ENCODE measurements at places on chromosomes 3 and 15. TPM values are rescaled to one million over a fixed set of nuclear protein-coding genes. Genes with fewer than 3 reads are reported as not detected.

GOLIM4 gene
- total RNA-seq = 5.8 TPM

MITF gene
- 0.46 TPM for total RNA-seq

SUCNR1 gene
- not detected for total RNA-seq

KNL1 gene
- total RNA-seq = 32.5 TPM

CGNL1 gene
- total RNA-seq = not detected

PLSCR4 gene
- total RNA-seq = not detected

FBXL22 gene
- total RNA-seq = 1.3 TPM

RTP1 gene
- total RNA-seq = not detected

- DNase-seq = no peak
Observed at GRCh38 chr3:172559020-172559419, 35.8 kb upstream of the TNFSF10 start.

DNA sequence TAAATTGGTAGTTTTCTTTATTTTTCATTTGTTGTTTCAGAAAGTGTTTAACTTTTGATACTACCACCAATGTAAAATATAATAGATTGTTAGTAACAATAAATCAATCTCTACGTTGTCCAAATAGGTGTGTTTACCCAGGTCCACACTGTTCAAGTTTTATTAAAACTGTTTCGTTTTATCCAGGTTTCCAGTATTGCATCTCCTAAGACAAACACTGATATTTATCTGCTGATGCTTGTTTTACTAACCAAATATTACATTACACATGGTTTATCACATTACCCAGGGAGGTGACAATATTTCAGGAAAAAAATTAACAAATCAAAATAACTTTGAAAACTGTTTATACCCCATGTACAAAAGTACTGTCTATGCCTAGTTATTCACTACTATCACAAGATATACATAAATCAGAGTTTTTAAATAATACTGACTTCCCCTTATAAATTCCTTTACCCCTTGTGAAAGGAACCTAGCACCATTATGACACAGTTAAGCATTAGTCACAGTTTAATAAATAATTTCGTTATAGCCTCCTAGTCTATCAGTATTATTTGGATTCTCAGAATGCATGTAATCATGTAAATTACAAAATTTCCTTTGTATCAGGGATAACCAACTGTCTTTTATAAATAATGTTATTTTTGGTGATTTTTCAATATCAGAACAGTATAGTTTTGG is 205.3 kb downstream of the ZBTB20 start:
- DNase-seq = no peak

DNA sequence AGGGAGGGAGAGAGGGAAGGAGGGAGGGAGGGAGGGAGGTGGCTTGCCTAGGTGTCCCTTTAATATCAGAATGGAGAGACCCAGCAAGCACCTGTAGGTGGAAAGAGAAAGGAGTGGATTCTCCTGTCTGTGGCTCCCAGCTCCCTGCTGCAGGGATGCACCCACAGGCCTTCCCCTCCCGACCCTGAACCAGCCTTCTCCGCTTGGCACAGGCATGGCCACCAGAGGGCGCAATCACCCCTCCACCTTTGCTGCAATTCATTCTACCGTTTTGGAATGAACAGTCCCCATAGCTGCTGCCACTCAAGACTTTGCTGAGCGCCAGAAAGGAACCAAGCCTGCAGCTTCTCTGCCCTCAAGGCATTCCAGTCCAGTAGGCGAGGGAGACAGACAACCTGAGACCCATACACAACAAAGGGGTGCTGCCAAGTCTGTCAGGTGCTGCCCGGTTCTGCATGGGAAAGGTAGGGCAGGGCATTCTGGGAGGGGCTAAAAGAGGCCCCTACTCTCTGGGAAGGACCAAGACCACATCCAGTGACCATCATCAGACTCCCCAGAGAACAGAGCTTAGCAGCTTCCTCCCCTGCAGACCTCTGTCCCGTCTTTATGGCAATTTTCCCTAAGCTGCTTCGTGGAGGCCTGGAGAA is 4.9 kb downstream of the TLR9 start:
- peak; percentile 87 for DNase-seq

DNA sequence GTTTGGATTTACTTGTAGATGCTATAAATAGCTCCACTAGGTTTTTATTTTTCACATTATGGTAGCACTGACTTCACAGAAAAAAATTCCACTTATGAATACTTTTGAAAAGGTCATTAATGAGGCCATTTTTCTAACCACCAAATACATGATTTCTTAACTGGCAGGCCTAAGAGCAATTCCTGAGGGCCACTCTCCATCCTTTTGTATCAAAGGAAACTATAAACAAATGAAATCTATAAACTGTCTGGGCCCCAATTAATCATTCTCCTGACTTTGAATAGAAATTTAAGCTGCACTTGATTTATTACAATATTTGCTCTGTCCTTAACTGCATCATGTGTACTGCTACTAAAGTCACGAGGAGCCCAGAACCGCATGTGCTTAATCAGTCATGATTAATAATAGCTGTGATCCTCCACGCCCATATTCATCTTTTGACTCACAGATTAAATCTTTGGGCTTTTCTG is 25.1 kb upstream of the MTMR10 start:
- DNase-seq = no peak

DNA sequence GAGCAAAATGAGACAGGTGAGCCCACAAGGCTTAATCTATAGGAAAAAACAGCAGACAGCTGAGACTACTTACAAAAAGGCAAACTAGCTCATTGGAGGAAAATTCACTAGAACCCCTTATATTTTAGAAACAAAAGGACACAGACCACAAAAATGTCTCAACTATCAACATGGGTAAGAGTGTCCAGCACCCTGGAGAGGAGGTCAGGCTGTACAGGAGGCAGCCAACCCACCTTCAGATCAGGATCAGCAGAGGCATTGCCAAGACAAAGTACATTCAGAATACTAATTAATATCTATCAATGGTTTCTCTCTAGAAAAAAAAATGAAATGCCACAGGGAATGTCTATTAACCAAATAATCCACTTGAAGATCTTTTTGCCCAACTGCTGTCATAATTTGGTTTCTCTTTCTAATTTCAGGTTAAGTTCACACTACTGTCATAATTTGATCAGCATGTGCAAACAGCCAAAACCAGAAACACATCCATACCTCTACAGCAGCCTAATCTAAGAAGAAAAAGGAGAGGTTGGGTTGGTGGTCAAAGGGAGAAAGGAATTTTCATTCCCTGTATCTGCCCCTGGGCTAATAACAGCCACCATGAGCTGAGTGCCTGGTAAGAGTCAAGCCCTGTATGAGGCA is 26.0 kb upstream of the THBS1 start:
- no peak for DNase-seq

DNA sequence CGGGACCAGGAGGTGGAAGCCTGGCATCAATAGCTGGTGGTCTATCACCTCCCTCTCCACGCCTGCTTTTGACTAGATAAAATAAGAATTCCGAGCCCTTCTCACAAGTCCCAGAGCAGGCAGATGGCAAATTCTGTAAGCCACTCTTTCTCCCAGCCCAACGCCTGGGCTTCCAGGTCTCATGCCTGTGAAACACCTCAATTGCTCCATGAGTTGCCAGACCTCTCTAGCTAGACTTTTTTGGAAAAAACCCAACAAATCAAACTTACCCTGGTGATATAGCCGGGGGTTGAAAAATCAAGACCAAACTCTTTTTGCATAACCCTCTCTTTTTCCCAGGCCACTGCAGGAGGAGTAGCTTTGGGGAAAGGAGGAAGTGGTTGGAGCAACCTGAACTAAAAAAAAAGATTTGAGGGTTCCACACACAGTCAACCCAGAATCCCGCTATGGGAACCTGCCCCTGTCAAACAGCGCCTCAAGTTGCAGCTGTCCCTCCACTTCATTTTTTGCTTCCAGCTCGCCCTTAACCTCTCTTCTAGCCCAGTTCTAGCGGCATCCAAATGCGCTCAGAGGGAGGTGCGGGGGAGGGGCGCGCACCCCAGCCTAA is 7.0 kb downstream of the BHLHE40 start:
- DNase-seq = no peak

DNA sequence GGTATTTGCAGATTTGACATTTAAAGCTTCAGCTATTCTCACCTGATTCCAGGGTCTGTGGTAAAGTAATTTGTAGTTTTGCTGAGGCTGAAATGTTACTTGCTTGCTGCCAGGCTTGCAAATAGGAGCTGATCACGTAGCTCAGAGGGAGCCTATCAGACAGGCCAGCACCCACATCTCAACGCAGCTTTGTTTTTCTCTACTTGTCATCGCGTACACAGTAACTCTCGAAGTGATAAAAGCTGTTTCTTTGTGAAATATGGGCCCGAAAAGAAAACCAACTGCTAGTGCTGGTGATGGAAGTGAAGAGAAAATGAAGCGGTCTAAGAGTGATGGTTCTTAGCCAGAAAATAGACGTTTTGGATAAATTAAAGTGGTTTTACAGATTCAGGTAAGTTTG is 23.4 kb downstream of the RAB5A start:
- no peak for DNase-seq

DNA sequence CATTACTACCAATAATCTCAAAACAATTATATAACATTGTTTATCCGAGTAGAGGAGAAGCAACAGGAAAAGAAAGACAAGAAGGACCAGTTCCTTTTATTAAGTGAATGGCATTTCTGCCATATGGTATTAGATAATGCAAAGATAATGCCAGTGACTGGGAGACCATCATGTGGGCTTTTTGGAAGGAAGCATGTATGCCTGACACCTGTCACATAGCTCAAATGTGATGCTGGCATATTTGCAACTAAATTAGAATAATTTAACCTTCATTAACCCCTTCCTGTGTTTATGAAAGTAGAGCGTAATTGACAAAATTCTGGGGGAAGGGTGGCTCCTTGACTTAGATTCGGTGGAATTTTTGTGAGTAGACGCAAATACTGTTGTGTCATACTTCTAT is 733.0 kb downstream of the TUSC7 start:
- no peak for DNase-seq

DNA sequence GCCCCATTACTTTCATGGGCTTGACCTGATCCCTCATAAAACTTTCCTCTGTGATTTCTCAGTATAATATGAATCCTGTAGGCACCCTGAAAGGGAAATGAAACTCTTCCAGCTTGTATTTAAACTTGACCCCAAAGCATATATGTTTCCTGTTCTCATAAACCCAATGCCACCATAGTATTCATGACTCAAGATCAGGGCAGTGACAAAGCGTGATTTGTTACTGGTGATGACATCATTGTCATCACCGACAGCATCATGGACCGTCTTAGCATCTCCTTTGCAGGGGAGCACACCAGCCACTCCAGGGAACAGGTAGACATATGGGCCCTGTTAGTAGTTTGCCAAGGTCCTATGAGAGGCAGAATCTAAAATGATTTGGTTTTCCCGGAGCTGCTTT is 741.2 kb downstream of the NR2F2 start:
- no peak for DNase-seq
